ENCODE measurements at places on chromosomes 2 and 18.

DNA sequence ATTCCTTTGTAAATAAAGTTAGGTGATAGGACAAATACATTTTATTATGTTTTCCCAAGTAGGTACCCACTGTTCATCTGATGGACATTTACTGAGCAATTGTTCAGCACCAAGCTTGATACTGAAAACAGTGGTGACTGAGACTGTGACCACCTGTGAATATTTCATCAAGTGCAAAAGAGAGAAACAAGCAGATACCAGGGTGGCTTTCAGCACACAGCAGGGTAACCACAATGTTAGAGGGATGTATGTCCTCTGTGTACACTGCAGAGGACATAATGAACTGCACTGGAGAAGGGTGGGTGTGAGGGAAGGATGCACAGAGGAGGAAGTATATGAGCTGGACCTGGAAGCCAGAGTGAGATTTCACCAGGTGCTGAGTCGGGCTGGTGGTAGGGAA, 411.8 kb downstream of the RAD51AP2 start:
- DNase-seq = no peak

DNA sequence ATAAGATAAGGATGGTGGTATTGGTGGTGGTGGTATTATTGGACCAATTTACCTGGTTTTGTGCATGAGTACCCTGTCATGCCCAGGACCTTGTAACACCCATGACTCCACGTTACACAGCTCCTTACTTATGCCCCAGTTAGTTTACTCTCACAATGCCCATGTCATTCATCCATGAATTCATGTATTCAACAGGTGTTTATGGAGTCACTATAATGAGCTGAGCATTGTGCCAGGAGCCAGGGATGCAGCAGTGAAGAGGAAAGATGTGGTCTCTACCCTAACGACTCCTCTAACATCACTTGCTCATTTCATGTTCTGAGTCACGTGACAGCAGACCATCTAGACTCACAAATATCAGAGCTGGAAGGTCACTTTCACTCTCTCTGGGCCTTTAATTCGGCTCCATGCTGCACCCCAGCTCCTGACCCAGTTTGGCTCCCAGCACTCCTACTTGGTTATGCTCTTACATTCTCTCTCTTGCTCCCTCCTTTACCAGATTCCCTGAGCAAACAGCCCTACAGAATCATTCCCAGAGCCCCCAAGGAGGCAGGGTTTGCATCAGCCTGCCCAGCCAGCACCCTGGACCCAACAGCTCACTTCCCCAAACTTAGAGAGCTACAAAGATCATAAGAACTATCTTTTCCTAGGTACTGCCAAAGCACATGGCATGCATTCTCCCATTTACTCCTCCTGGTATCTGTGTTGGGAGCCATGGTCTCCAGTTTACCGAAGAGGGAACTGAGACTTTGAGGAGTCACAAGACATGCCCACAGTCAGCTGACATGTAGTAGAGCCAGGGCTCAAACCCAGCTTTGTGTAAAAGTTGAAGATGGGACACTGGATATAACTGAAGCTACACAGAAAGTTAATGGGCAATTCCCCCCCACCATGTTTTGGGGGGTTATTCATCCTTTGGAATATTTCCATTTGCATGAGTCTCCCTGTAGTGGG, 449.9 kb downstream of the LRATD1 start:
- no peak for DNase-seq

- DNase-seq = no peak
Observed at GRCh38 chr2:196711625-196712024, 72.1 kb downstream of the CCDC150 start.

DNA sequence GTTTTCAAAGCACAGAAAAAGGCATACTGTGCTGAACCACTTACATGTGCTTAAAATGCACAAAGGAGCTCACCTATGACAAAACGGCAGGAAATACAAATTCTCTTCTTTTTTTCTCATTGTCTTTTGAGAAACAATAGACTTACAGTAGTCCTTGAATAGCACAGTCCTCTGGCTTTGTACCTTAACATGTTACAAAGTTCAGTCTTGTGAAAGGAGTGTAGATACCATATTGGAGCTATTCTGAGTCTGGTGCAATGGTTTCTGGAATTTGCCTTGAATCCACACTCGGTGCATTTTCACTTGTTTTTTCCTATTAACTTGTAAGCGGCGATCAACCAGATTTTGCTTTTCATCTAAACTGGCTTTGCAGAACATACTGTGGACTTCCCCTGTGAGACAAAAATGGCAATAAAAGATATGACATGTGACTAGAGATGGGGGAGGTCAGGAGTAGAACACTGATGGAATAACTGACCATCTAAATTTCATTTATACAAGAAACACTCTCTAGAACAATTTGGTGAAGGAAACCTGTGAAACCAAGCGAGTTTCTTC, 109.7 kb downstream of the METTL8 start:
- DNase-seq = no peak

GRCh38 chr2:217838409-217838831, 164.4 kb downstream of the TNS1 start:
- no peak for DNase-seq

GRCh38 chr2:205402011-205402410, 280.3 kb upstream of the NRP2 start:
- no peak for DNase-seq

DNA sequence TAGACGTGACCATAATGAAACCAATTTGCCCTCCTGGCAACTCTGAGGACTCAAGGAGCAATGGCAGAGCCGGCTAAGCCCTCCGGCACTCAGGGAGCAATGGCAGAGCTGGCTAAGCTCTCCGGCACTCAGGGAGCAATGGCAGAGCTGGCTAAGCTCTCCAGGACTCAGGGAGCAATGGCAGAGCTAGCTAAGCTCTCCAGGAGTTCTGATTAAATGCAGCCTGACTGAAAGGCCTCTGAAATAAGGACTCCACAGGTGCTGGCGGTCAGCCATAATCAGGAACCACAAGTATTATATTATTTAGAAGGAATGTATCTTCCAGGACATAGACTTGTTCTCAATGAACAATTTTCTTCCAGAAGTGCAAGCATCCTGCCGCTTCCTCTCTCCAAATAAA, 65.2 kb downstream of the C2orf76 start:
- DNase-seq = no peak

GRCh38 chr2:138104071-138104470, 139.8 kb downstream of the HNMT start:
- no peak for DNase-seq

- DNase-seq = no peak
Observed at GRCh38 chr2:172285010-172285621, 142.3 kb upstream of the ITGA6 start.

GRCh38 chr2:118801151-118801550, 46.3 kb downstream of the EN1 start:
- no peak for DNase-seq

DNA sequence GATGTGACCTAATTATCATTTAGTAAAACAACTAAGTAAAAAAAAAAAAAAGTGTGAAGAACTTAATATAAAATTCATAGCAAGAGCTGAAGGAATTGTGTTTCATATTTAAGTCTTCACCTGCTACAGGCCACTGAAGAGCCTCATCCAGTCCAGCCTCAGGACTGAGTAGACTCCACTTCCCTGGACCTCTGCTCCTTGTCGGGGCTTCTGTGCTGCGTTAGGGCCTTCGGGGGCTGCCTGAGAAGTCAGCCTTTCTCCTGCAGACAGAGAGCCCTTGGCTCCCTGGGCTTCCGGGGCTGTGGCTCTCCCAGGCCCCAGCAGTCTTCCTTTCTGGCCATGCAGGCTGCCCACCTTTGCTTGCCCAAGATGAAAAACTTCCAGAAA, 95.5 kb downstream of the MTCL1 start:
- no peak for DNase-seq

DNA sequence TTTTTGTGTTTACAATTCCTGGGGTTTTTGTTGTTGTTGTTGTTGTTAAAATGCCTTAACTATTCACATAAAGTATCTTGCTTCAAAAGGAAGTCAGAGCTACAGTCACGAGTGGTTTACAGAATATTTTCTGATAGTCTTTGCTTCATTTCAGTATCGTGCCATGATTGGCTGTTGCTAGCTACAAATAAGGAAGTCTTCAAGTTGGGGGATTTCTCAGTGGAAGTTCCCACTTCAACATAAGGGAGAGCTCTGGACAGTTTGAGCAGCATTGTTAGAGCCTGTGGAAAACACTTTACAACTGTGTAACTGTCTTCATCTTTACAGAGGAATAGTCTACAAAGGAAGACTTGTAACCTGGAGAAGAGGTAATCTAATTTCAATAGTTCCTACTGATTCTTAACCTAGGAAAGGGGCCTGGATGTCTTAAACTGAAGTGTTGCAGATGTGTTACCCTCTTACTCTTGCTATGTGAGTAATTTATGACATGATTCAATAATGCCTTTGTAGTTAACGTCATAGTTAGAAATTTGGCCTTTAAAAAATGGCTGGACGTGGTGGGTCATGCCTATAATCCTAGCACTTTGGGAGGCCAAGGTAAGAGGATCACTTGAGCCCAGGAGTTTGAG, 23.4 kb upstream of the TANK start:
- DNase-seq = no peak

- no peak for DNase-seq
Observed at GRCh38 chr2:142989273-142990204, 112.1 kb downstream of the KYNU start.

DNA sequence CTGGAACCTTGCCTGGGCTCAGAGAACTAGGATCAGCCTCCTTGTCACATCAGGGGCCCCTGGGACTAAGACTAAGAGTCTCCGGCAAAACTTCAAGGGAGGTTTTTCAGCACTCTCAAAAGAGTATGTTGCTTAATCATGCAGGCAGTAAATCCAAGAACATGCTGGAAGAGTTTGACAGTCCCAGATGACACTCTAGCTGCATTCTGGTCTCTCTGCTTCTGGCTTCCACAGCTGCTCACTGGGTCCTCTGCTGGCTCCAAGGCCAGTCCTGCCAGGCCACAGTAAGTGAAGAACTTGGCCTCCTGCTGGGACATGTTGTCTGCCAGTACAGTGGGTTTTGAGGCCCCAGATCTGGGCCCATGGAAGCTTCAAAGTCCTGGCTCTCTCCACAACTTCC, 45.2 kb upstream of the IL1RL1 start:
- no peak for DNase-seq

GRCh38 chr2:219125225-219125885, 35.3 kb downstream of the NHEJ1 start:
- DNase-seq = no peak

DNA sequence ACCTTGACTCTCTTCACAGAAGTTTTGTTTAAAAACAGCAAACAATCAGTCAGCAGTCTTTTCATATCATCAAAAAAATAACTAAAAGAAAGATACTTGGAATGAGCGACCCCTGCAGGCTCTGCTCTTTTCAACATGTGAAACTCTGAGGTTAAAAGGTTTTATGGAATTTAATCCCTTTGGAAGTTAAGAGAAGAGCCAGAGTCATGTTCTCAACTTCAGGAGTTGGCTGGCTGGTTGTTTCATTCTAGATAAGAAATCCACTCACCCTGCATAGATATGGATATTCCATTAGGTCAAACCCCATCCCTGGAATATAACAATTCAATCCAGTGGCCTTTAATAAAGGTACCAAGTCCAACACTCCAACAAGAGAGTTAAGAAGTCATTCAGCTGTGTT, 115.6 kb upstream of the RMDN2 start:
- DNase-seq = no peak

DNA sequence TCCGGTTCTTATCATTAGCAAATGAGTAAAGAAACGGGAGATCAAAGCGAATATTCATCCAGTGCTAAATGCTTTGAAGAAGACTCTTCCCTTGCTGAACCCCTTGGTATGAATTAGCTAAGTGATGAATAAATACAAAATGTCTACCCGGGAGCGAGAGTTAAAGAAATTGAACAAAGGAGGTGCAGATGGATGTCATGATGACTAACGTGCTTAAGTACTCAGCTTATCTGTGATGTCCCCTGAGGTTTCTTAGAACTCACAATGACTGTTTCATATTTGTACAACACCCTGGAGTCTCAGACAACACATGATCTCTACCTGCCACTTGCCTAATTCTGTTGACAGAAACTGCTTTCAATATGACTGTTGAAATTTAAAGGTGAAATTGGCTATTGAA, 148.5 kb downstream of the TMEM200C start:
- DNase-seq = no peak

DNA sequence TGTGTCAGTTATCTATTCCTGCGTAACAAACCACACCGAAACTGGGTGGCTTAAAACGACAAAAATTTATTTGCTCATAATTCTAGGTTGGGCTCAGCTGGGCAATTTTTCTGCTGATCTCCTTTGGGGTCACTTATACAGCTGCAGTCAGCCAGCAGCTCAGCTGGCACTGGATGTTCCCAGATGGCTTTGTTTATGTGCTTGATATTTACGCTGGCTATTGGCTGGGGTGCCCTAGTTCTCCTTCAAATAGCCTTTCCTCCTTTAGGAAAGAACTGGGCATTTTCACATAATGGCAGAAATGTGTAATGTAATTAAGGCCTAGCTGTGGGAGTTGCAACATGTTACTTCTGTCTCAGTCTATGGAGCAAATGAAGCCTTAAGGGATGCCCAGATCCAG, 142.2 kb downstream of the B3GNT2 start:
- DNase-seq = peak; percentile 20

- no peak for DNase-seq
Observed at GRCh38 chr2:223894009-223894408, 51.1 kb downstream of the WDFY1 start.

DNA sequence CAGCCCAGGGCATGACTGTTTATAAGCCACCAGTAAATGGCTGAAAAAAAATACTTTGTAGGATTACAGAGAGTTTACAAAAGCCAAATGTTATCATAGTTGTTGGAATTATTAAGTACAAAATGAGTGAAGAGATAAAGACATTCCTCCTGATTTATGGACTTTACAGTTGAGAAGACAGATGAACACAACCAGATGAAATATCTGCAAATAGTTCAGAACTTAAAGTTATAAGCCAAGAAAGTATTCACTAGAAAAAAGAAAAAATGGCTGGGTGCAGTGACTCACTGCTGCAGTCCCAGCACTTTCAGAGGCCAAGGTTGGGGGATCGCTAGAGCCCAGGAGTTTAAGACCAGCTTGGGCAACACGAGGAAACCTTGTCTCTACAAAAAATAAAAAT, 11.2 kb downstream of the PMAIP1 start:
- no peak for DNase-seq

DNA sequence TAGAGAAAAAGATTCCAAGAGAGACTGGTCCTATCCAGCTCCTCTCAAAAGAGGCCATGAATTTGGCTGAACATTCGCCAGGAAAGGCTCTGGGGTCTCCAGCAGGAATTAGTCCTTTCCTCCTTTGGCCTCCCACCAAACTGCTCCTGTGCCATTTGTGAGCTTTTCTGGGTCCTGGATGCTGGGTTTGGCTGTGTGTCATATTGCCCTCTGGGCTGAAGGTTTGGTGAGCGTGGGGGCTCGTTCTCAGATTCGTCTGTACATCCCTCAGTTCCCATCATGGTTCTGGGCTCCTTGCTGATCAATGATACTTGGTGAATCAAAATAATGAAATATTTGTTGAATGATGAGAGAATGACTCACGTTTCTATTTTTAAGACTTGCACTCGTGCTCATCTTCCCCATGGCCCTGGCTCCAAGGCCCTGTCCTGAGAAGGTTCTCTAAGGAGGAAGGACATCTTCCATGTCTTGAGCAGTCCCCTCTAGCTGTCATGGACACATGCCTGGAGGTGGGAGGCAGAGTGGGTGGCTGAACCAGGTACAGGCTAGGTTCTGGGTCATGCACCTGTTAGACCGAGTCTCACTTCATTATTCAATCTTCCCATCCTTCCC, 47.8 kb upstream of the RHOB start:
- no peak for DNase-seq

- peak; percentile 45 for DNase-seq
Observed at GRCh38 chr2:173210270-173211196, 134.9 kb downstream of the MAP3K20 start.

- no peak for DNase-seq
Observed at GRCh38 chr2:158610059-158610458, 153.3 kb downstream of the PKP4 start.
